ENCODE measurements at places on chromosomes 4 and X.

DNA sequence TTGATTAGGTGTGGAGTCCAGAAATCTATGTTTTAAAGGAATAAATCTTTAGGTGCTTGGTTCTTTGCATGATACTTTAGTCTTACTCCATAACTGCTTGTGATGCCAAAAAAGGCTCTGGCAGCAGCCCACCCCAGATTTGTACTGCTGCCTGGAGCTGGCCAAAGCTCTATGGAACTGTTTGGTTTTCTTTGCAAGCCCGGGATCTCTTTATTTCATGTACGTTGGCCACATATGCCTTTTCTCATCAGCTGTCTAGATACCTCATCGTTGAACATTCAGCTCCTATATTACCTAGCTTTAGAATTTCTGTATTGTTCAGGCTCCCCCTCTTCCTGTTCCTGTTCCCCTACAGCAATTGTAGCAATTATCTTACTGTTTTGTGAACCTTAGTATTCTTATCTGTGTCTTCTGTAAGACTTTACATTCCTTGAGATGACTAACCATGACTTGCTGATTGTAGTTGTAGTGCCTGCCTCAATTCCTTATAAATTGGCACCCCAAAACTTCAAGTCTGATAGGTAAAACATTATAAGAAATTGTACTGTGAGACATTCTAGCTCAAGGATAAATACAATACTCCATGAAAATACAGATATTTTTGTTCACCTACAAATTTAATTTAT, 199.4 kb upstream of the GPRIN3 start:
- DNase-seq: no peak

DNA sequence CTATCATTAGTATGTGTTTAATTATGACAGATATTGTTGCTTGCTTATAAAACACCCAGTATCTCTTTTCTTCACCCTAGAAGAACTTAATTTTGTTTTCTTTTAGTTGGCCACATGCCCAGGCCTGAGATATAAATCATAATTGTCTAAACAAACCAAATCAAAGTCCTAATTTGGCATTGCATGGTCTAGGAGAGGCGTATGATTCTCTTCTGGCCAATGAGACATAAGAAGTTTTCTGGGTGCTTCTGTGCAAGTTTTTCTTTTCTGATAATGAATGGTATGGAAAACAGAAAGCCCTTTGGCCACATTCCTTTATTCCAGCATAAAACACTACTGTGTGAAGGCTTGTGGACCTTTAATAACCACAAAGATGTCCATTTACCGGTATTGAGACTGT, 192.9 kb upstream of the CTSO start:
- DNase-seq: no peak

DNA sequence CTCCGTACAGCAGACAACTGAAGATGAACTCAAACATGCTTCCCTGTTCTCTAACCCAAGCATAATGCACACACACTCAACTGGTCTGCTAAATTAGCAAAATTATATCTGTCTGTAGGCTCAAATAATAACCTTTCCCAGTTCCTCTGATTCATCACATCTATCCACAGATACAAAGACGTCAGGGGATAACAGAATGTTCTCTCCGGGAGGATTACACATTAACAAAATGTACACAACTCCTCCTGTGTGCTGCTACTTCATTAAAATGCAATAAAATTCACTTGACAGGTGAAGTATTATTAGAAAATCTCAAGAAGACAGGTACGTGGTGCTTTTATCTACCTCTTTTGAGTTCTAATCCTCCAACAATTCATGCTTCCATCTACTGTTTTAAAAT, 57.4 kb downstream of the FAT1 start:
- no peak for DNase-seq

DNA sequence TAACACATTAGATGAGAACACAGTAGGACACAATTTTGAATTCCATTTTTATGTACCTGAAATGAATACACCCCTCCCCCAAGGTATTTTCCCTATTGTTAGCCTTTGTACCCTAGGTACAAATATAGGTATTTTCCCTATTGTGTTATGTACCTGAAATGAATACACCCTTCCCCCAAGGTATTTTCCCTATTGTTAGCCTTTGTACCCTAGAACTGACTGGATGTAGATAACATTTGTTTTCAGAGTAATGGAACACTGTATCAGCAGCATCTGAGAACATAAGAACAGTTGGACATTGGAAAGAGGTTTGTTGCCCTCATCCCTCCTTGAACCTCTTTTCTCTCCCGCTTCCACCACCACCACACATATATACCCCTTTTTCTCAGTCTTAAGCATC, 37.6 kb downstream of the YIPF6 start:
- no peak for DNase-seq

DNA sequence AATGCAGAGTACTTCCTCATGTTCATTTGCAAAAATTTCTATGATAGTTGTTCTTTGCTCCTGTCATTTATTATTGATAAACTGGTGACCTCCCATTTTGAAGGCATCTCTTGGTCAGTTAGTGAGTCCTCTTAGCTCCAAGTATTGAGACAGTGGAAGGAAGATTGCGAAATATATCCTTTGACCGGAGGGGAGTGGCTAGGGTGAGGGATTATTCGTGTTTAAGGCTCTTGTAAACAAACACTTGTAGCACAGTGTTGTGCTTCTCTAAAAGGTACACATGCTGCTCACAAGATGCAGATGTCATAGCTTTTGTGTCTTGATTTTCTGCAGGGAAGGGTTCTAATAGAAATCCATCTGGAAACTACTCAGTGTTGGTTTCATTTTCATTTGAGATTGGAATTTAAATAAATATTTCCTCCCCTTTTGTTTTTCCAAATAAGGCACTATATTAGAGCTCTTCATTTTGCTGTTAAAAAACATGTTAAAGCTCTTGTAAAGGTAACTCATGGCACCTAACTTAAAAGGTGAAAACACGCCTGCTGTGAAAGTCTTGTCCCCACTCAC, 21.8 kb downstream of the TXLNG start:
- DNase-seq: no peak
